ENCODE measurements at places on chromosomes 12 and 14.

DNA sequence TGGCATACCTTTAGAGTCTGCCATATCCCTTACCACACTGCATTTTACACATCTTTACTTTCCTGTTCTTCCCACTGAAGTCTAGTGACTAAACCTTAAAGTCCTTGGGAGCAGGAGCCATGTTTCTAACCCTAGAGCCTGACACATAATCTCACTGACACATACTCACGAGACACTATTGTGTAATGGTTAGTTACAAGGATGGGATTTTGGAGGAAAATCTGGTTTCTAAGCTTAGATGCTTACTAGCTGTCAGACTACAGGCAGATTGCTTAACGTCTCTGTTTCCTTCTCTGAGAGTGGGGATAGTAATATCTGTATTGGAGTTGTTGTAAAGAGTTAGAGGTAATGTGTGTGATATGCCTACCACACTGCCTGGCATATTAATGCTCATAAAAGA, 6.2 kb upstream of the DYRK4 start:
- DNase-seq = peak; percentile 80

DNA sequence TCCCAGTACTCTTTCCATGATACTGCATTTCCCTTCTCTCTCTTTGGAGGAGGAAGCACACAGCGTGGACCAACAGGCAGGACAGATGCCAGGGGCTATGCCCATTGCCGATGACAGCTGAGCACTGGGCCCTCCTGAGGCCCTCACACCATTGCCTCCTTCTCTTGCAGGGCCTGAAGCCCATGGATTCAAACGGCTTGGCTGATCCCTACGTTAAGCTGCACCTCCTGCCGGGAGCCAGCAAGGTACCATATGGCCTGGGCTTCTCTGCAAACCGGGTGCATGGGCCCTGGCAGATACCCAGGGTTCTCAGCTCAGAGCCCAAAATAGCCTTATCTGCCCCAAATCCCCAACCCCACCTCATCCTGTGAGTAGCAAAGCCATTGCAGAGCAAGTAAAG, 25.2 kb upstream of the OAS1 start:
- no peak for DNase-seq

DNA sequence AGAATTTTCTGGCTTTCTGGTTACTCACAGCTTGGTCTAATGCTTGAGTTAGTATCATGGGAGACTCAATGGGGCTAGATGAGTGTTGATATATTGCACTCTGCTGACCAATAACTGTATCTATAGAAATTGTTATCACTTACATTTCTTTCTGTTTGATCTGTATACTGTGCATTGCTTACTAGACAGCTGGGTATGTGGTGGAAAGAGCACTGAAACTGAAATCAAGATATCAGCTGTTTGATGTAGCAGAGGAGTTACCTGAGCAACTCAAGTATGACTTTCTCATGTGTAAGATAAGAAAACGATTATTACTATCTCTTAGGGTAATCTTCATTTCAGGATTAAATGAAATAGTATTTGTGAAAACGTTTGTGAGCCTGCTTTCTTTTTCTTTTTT, 183.0 kb downstream of the SLC15A5 start:
- DNase-seq = no peak

- no peak for DNase-seq
Measured at GRCh38 chr12:5488626-5488955, 56.7 kb downstream of the NTF3 start.

DNA sequence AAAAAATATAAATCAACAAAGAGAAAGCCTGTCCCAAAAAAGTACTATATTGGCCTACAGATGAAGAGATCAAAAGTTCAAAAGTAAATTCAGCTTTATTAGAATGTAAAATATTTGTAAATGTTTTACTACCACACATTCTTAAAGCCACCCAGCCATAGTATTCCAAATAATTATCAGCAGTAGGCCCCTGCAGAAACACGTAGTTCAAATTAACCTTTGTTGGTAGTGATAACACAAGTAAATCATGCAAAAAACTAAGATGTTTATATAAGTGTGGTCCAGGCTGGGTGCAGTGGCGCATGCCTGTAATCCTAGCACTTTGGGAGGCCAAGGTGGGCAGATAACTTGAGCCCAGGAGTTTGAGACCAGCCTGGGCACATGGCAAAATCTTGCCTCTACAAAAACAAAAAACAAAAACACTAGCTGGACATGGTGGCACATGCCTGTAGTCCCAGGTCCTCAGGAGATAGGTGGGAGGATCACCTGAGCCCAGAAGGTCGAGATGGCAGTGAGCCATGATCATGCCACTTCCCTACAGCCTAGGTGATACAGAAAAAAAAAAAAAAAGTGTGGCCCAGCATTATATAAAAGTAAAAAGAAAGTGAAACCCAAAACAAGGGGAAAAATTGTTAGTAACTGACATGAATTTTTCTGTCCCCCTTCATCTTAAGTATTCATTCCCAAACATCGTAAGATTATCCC, 17.9 kb downstream of the SPTLC2 start:
- DNase-seq = no peak
